ENCODE measurements at places on chromosomes 5 and 9. TPM values are rescaled to one million over a fixed set of nuclear protein-coding genes. Genes with fewer than 3 reads are reported as not detected.

GM2A gene
- total RNA-seq: 34.2 TPM

ANKRD31 gene
- total RNA-seq: not detected

ACOT12 gene
- total RNA-seq: not detected

LURAP1L gene
- total RNA-seq: 6.6 TPM

TMEM232 gene
- total RNA-seq: 0.14 TPM

PCDHA11 gene
- 0.10 TPM for total RNA-seq

POLR3G gene
- 5.5 TPM for total RNA-seq

PDGFRB gene
- 55.9 TPM for total RNA-seq

OR1Q1 gene
- total RNA-seq: not detected

FOXI1 gene
- total RNA-seq: not detected

ACSL6 gene
- total RNA-seq: 0.07 TPM

LHX6 gene
- 2.5 TPM for total RNA-seq

EQTN gene
- total RNA-seq: not detected

PLAC8L1 gene
- not detected for total RNA-seq

FBXW5 gene
- 400 TPM for total RNA-seq

- DNase-seq: no peak
These were observed 6.9 kb downstream of the SUSD1 start for GRCh38 chr9:112168197-112168596.

DNA sequence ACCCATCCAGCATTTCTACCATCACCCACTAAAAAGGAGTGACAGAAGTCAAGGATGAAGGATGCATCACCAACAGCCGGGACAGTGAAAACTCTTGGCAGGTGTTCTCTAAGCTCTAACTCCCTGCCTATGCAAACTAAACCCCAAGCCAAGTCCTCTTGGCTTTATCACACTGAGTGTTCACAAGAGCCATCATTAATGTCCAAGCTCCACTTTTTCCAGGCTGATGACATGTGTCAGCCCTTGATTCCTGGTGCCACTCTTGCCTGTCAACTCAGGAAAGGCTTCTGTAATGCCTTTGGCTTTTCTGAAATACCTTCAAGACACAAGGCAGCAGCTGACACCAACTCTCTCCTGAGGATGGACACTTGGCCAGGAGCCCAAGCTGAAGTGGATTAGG lies 86.9 kb downstream of the NR6A1 start:
- no peak for DNase-seq

DNA sequence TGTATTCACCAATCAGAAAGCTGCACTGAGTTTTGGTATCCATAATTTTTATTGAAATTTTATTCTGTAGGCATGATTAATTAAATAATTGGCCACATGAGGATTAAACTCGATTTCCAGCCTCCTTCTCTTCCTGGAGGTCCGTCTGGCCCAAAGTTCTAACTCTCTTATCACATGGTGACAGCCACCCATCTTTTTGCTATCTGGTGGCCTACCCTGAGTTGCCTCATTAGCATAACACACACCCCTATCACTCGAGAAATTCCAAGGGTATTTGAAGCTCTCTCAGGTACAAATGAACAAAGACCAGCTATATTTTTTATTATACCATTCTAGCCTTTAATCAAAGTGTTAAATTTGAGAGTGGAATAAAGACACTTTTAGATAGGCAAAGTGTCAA lies 57.7 kb downstream of the APC start:
- DNase-seq: no peak

- DNase-seq: peak; percentile 32
These were observed 2.3 kb downstream of the FAM221B start for GRCh38 chr9:35826071-35826701.

- no peak for DNase-seq
These were observed 134.6 kb upstream of the MYO10 start for GRCh38 chr5:17070647-17071046.

- DNase-seq: no peak
These were observed 54.1 kb upstream of the ELL2 start for GRCh38 chr5:96015709-96016108.

DNA sequence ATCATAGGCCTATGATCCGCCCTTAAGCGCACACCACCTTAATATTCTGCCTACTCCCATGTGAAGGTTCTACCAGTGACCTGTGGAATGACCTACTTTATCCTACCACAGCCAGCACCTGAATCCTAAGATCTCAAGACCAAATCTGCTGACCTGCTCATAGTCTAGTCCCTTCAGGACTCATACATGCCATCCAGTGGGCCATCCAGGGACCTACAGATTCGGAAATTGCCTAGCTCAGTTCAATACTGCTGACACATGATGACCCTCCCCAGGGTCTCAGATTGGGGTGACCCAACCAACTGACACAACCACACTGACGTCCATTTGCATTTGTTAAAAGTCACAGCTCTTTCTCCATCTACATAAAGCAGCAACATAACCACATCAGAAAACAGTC lies 443.8 kb upstream of the ST8SIA4 start:
- DNase-seq: no peak

GRCh38 chr9:68428481-68428880 lies 72.1 kb downstream of the PGM5 start:
- DNase-seq: no peak

DNA sequence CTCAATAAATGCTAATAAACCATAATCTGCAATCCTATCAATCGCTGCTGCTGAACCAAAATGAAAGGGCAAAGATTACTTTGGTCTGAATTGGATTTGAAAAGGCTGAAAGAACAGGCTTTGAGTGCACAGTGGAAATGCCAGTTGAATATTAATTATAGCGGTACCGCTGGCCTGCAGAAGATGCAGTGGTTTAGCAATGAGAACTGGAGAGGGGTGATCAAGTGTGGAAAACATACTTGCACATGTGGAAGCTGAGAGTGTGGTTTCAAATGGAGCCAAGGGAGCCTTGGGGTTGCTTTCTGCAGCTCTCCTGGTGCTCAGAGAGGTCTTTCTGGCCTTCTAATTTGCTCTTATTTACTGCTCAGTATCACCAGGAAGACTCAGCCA lies 133.9 kb downstream of the PTTG1 start:
- DNase-seq: no peak

DNA sequence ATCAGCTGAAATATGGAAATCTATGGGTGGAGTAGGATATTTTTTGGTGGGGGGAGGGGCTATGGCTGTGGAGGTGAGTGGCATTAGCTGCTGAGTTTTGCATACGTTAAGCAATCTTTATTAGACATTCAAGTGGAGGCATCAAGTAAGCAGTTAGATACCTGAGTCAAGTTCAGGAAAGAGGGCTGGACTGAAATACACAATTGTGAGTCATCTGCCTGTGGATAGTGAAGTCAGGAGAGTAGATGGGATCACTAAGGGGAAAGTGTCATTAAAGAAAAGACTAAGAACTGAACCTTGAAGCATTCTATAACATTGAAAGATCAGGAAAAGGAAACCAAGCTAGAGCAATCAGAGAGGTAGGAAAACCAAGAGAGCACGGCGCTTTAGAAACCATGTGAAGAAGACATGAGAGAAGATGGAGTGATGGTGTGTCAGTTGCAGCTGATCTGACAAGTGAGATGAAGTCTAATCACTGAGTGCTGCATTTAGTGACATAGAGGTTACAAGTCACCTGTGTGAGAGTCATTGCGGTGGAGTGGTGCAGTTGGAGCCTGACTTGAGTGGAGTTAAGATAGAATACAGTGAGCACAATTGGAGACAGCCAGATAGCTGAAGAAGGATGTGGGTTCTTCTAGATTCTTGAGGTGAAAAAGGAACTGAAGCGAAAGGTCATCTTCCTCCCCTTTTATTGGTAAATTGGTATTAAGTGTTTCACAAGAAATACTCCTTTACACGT lies 88.7 kb downstream of the PIP5K1B start:
- DNase-seq: no peak

DNA sequence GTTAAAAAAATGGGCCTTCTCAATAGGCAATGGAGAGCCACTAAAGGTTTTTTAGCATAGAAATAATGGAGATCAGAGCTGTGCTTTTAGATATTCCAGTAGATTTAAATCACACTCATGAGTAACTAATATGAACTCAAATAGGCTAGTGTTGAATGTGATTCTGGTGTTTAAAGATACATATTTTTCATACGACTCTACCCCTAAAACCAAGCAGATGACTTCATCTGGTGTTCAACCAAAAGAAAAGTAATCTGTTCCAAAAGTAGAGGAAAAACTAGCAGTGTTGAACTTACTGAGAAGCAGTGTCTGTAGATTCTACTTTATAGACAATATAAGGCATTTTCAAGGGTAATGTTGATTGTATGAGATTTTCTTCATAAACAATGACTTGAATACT lies 138.1 kb downstream of the TSSK1B start:
- DNase-seq: no peak

GRCh38 chr5:17180864-17181723 lies 36.3 kb upstream of the BASP1 start:
- DNase-seq: peak; percentile 96

GRCh38 chr5:61270510-61271165 lies 61.4 kb upstream of the ZSWIM6 start:
- DNase-seq: no peak

- peak; percentile 51 for DNase-seq
These were observed at the start of gene SMIM3 for GRCh38 chr5:150778517-150779396. TSS of gene SMIM3 (plus strand) at chr5:150778757. CDS start at chr5:150795441, 16,684 bp downstream.

DNA sequence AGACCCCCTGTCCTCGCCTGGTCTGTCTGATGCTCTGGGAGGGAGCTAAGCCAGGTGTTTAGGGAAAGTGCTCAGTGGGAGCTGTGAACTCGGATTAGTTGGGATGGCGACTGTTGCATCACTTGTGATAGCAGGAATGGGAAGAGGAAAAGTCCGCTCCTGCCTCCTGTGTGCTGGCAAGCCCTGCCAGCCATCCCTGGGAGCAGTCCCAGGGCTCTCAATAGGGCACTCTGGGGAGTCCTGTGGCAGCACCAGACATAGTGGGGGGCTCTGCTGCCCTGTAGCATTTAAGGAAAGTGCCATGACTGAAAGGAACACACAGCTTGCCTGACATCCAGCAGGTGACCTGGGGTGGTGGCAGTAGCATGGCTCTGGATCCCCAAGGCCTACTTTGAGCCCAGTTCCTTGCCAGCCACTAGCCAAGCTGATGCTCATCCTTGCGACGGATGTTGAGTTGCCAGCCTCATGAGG lies 81.5 kb downstream of the AMBP start:
- no peak for DNase-seq

- DNase-seq: peak; percentile 36
These were observed 670 bp downstream of the EDIL3 start for GRCh38 chr5:84383816-84384603.

- peak; percentile 58 for DNase-seq
These were observed 22.5 kb downstream of the MUSK start for GRCh38 chr9:110691002-110691549.

GRCh38 chr9:614431-614830 lies 227.1 kb upstream of the DMRT1 start:
- DNase-seq: peak; percentile 43

- no peak for DNase-seq
These were observed 2387.6 kb upstream of the WWC1 start for GRCh38 chr5:165903835-165904234.

DNA sequence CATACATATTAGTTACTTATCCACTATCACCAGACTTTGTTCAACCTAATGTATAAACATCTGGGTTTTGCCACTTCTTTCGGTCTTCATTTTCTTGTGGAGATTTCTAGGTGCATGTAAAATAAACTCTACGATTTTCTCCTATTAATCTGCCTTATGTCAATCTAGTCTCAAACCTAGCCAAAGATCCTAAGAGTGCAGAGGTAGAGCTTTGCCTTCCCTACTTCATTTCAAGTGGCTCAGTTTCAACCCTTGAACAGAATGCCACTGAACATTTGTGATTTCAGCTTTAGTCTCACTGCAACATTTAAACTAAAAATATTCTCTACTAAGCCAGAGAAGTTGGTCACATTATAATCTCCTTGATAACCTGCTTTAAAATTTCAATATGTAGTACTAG lies 94.0 kb downstream of the EDIL3 start:
- no peak for DNase-seq

GRCh38 chr5:86320266-86320665 lies 297.5 kb upstream of the COX7C start:
- no peak for DNase-seq

DNA sequence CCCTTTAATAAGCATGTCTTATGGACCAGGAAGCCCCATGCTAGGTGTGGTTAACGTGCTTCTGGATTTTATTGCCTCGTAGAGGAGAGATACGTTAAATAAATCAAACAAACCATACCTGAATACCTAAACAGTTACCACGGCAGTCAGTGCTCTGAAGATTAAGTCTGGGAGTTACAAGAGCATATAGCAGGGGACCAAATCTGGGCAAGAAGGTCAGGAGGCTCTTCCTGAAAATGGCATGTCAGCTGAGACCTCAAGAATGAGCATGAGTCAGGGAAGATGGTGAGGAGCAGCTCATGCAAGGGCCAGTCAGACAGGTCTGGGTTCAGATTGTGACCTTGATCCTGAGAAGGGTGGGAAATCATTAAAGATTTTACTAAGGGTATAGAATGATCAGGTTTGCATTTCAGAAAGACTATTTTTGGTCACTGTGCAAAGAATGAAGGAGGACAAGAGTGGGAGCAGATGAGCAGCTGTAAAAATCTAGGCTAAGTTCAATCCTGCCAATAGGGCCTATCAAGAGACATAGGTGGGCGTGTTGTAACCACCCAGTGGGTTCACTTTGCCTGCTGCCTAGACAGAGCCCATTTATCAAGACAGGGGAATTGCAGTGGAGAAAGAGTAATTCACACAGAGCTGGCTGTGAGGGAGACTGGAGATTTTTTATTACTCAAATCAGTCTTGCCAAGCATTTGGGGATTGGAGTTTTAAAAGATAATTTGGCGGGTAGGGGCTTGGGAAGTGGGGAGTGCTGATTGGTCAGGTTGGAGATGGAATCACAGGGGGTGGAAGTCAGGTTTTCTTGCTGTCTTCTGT lies 4.8 kb upstream of the ZNF366 start:
- peak; percentile 27 for DNase-seq

GRCh38 chr5:177226860-177227259 lies 76.7 kb downstream of the RAB24 start:
- no peak for DNase-seq

DNA sequence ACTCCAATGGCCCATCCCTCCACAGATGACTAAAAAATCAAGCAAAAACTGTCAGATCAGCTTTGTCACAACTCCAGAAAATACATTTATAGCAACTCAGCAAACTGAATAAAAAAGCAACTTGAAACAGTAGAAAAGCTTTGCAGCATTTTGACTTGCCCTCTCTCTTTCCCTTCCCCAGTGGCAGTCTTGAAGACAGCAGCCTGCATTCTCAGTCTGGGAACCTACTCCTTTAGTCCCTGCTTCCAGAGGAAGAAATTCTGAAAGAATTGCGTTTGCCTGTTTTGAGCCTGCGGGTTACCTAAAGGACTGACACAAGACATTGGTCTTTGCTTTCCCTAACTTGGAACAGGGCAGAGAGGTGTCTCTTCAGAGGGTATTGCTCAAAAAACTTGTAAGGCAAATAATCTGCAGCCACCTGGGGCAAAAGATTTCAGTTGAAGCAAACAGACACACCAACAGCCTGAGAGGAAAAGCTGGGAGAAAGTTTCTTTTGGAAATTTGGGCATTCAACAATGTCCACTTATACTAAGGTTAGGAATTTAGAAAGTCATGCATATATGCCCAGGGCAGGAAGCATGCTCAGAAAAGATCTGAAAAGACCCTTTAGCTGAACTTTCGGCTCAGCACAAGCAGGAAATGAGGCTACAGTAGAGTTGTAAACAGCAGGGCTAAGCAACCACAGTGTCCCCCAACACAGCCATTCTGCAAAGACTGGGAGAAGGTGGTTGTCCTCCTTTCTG lies 15.2 kb upstream of the SLC35D2 start:
- no peak for DNase-seq

- peak; percentile 36 for DNase-seq
These were observed 92.3 kb upstream of the FANCC start for GRCh38 chr9:95409650-95410426.
